ENCODE measurements at places on chromosomes 12 and 14. TPM values are rescaled to one million over a fixed set of nuclear protein-coding genes. Genes with fewer than 3 reads are reported as not detected.

- H3K27me3 ChIP-seq, result no peaks in the 10 kb centered on the region
- H3K4me1 ChIP-seq, result no peaks in the 10 kb centered on the region
- no peak overlapping the region for H3K27ac ChIP-seq
- H3K36me3 ChIP-seq, result no peaks in the 10 kb centered on the region
- no peak overlapping the region for H3K4me3 ChIP-seq
Measured at GRCh38 chr12:124143726-124144125, 151.2 kb upstream of the RFLNA start.

GRCh38 chr12:10967409-10967808 lies 19.3 kb downstream of the TAS2R50 start:
- H3K27me3 ChIP-seq, result no peaks in the 10 kb centered on the region
- no peaks in the 10 kb centered on the region for H3K36me3 ChIP-seq
- peak overlapping the region; percentile 77 for H3K27ac ChIP-seq
- peaks cover 21% of the 10 kb centered on the region for H3K4me1 ChIP-seq
- H3K4me3 ChIP-seq, result no peak overlapping the region
- DNase-seq, result peak; percentile 79

DNA sequence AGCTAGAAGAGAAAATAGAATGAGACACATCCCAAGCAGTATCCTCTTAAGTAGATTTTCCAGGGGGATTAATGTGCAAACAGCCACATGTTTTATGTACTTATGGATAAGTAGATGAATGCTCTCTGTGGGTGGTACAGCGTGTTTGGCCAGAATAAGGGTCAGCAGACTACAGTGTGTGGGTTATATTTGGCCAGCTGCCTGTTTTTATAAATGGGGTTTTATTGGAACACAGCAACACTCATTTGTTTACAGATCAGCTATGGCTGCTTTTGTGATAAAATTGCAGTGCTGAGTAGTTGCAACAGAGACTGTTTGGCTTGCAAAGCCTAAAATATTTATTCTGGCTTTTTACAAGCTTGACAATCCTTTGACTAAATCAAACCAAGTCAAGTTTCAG lies 780.2 kb upstream of the SEL1L start:
- no peaks in the 10 kb centered on the region for H3K27me3 ChIP-seq
- no peaks in the 10 kb centered on the region for H3K36me3 ChIP-seq
- H3K4me1 ChIP-seq, result no peaks in the 10 kb centered on the region
- H3K27ac ChIP-seq, result no peak overlapping the region
- H3K4me3 ChIP-seq, result no peak overlapping the region

GRCh38 chr12:20280515-20280914 lies 87.8 kb upstream of the PDE3A start:
- no peak overlapping the region for H3K4me3 ChIP-seq
- peak overlapping the region; percentile 52 for H3K27ac ChIP-seq
- no peaks in the 10 kb centered on the region for H3K27me3 ChIP-seq
- DNase-seq, result no peak
- peaks cover 12% of the 10 kb centered on the region for H3K4me1 ChIP-seq

- H3K4me1 ChIP-seq, result no peaks in the 10 kb centered on the region
- H3K4me3 ChIP-seq, result no peak overlapping the region
- DNase-seq, result no peak
- H3K36me3 ChIP-seq, result no peaks in the 10 kb centered on the region
- H3K27me3 ChIP-seq, result peaks cover 7% of the 10 kb centered on the region
Measured at GRCh38 chr12:7242176-7243101, 53.0 kb downstream of the PEX5 start.

GRCh38 chr14:56149151-56149550 lies 30.9 kb downstream of the PELI2 start:
- H3K4me1 ChIP-seq, result peaks cover 5% of the 10 kb centered on the region
- DNase-seq, result no peak
- H3K27me3 ChIP-seq, result no peaks in the 10 kb centered on the region
- H3K36me3 ChIP-seq, result no peaks in the 10 kb centered on the region
- H3K4me3 ChIP-seq, result no peak overlapping the region
- H3K27ac ChIP-seq, result no peak overlapping the region

DNA sequence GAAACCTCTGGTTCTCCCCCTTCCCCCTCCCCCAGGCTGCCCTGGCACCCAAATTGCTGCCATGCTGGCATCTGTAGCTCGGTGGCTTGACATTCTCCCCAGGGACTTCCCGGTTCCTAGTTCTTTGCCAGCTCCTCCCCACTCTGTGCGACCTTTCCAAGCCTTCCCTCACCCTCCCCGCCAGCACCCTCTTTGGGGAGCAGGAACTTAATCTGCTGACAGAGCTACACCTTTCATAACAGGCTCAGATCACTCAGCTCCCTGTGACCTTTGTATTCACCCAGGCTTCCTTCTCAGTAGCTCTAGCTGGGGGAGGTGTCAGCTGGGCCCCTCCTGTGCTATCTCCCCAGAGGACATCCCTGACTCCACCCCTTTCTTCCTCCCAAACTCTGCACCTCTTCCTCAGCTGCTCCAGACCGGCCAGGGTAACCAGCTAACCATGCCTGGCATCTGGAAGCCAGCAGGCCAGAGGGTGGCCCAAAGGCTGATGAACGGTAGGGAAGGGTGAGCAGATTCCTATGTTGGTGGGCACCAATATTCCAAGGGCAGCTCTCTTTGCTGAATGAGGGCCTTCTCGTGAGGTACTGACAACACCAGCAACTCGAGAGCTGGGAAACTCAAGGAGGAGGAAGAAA lies 1.8 kb upstream of the COX14 start:
- DNase-seq, result no peak
- H3K27ac ChIP-seq, result no peak overlapping the region
- no peaks in the 10 kb centered on the region for H3K36me3 ChIP-seq
- no peak overlapping the region for H3K4me3 ChIP-seq
- peaks cover 9% of the 10 kb centered on the region for H3K4me1 ChIP-seq
- H3K27me3 ChIP-seq, result no peaks in the 10 kb centered on the region

DNA sequence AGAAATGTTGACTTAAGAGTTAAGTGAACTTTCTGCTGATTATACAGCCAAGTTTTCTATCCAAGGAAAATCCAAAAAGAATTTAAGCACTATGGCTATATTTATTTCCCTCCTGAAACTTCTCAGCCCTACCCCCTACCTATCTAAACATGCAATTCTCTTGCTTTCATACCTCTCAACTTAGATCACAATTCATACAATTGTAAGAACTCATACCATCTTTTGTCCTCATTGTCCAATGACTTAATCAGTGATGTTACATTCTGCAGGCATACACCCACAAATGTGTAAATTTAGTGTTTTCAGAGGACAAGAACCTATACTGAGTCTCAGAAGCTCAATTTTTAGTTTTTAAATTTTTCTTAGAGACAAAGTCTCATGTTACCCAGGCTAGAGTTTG lies 62.1 kb downstream of the ZFC3H1 start:
- no peaks in the 10 kb centered on the region for H3K36me3 ChIP-seq
- H3K27me3 ChIP-seq, result peaks cover 14% of the 10 kb centered on the region
- no peaks in the 10 kb centered on the region for H3K4me1 ChIP-seq
- no peak overlapping the region for H3K4me3 ChIP-seq
- DNase-seq, result no peak

The TEX52 gene
- total RNA-seq, result not detected

The MYF5 gene
- total RNA-seq, result not detected

The DMAC2L gene
- total RNA-seq, result 7.9 TPM
